Omental fat pad (tissue), 4 donors: ENCODE measurements at places on chromosomes 2 and 18. TPM values are rescaled to one million over a fixed set of nuclear protein-coding genes. Genes with fewer than 3 reads are reported as not detected.

ANTXR1 gene
- total RNA-seq, result 27.7 TPM

TBR1 gene
- total RNA-seq, result 1.2 TPM

TEX261 gene
- total RNA-seq, result 45.6 TPM

TGFA gene
- total RNA-seq, result 1.2 TPM

SERPINB13 gene
- not detected for total RNA-seq

GKN1 gene
- not detected for total RNA-seq

CENPA gene
- total RNA-seq, result 0.46 TPM

SMAD2 gene
- 47.4 TPM for total RNA-seq

TEX44 gene
- total RNA-seq, result not detected

GAL3ST2 gene
- total RNA-seq, result 0.50 TPM

PTH2R gene
- not detected for total RNA-seq

PRKD3 gene
- 68.3 TPM for total RNA-seq

MDH1 gene
- 175 TPM for total RNA-seq

FBXO36 gene
- total RNA-seq, result 3.0 TPM

TFCP2L1 gene
- 3.5 TPM for total RNA-seq

AQP12B gene
- total RNA-seq, result not detected

ALPI gene
- not detected for total RNA-seq

SALL3 gene
- total RNA-seq, result 0.12 TPM

IL1RN gene
- total RNA-seq, result 114 TPM
